ENCODE measurements at places on chromosomes 5 and 9.

DNA sequence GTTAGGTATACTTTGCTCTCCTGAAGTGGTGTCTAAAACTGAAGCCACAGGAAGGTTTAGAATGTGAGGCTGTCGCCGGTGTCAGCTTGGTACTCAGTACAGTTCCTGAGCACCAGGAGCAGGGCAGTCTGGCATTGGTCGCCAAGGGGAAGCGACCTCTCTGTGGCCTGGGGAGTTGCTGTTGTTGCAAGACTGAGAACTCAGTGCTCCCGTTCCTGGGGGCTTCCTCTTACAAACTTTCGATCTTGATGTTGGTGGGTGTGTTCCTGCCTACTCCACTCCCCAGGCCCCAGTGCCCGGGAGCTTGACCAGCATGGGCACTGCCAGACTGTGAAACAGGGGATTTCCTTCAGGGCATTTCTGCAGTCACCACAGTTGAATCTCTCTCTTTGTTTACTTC is 52.4 kb upstream of the PPARGC1B start:
- DNase-seq, result no peak

- no peak for DNase-seq
These were observed 59.9 kb upstream of the ZFR start for GRCh38 chr5:32504329-32504988.

DNA sequence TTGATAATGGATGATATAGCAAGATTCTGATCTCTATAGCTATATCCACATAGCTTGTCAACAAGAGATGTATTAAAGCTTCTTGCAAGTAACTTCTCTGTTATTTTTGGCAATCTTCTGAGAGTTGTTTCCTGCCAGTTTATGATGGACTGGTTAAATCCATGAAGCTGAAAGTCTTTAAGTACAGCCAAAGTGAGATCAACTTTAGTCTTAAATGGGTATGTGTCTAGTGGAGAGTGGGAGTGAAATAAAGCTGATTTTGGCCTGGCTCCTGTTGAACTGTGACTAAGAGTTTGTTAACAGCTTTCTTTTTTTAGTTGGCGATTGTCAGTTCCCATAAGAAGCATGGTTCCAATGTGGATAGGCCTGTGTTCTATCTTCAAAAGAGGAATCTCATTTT is 350.9 kb upstream of the PCSK5 start:
- DNase-seq, result no peak

DNA sequence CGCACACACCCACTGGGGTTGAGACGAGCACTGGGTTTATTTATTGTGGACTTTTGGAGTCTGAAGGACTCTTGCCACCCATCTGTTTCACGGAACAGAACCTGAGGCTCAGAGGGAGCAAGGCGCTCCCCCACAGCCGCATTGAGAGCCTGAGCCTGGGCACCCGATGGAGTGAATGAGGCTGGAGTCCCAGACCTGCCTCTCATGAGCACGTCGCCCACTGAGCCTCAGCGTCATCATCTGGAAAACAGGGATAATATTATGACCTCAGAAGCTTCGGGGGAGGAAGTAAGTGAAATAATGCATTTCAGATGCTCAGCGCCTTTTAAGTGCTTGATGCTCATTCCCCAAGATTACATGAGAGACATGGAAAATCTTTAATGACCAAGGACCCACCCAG is 5.5 kb downstream of the NEK6 start:
- no peak for DNase-seq

- DNase-seq, result no peak
These were observed 16.2 kb downstream of the CTNNAL1 start for GRCh38 chr9:108997112-108997511.

GRCh38 chr5:152869971-152870370 is 464.9 kb upstream of the NMUR2 start:
- DNase-seq, result no peak

DNA sequence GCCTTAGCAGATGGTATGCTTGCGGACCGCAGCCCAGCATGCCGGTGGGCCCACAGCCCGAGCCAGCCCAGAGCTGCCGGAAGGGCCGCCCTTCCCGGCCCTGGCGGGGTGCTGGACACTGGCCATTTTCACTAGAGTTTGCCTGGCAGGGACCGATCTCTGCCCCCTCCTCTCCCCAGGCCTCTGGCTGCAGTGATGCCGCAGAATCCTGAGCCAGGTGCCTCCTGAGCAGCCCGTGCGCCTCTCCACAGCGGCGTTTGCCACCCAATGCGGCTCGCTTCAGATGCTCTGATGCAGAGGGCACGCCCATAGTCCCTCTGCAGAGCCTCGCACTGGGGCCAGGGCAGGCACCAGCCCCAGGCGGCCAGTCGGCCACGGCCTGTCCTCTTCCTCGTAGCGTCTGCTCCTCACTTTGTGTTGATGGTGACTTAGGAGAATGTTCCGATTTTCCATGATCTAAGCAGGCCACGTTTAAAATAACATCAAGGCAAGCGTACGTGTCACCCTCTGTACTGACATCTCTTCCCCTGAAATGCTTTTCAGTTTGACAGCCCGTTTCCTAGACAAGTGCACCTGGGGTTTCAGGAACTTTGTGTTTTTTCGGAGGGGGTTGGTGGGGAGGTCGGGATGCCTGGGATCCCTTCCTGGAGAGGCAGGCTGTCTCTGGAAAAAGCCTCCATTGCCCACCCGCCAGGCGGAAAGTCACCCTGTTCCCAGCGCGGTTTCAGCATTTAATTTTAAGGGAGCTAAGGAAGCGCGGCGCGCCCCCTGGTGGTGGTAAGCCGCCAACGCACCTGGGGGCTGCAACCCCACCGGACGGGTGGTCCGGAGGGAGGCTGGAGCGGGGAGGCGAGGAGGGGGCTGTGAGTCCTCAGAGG is 29.8 kb upstream of the HMCN2 start:
- no peak for DNase-seq

GRCh38 chr5:164115420-164115819 is 610.0 kb downstream of the MAT2B start:
- no peak for DNase-seq

DNA sequence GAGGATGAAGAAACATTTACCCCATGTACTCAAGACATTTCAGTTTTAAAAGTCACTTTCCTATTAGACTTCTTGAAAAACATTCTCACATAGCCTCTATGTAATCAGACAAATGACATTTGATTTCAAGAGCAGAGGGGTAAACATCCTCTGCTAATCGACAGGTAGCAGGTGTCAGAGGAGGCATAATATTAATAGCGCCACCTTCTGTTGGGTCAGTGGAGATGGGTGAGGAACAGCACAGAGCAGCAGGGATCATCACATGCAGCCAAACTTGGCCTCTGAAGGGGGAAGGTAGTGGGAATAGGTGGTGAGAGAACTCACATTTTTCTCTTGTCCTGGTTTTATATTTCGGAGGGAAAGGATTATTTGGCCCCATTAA is 3.3 kb upstream of the LSM11 start:
- no peak for DNase-seq

GRCh38 chr5:136427426-136427825 is 62.1 kb upstream of the TRPC7 start:
- DNase-seq, result no peak

- no peak for DNase-seq
These were observed 73.1 kb downstream of the DIRAS2 start for GRCh38 chr9:90569511-90569910.

DNA sequence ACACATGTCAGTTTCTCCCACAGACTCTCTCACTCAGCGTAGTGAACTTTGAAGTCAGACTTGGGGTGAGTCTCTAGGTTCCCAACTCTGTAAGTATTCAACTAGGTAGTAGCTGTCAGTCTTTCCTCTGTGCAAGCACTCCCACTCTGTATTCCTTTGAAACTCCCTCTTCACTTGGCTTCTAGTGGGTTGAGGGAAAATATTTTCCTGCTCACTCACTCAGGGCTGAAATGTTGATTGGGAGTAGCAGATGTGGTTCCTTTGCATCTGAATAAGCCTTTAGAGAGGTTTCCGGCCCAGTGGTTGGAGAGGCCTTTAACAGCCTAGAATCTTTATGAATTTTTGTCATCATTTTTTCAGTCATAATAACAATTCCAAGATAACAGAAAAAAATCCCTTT is 18.1 kb upstream of the ARRDC3 start:
- DNase-seq, result no peak

- no peak for DNase-seq
These were observed at the start of gene FSTL4 for GRCh38 chr5:133612249-133612860. TSS of gene FSTL4 (minus strand) at chr5:133612541.

DNA sequence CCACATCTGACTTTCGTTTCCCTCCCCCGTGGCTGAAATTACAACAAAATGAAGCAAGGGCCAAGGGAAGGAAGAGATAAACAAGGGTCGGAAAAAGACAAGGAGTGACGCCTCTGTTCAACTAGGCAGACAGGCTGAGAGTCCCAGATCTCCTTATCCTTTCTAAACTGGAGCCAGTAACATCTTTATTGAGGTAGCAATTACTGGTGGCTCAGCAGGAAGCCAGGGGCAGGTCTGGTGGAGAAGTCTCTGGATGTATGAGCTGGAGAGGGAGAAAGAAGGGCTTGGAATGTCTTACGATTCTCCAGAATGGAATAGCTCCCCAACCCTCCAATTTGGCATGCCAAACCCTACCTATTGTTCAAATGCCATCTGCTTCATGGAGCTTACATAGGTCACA is 190.8 kb upstream of the BRINP1 start:
- no peak for DNase-seq

DNA sequence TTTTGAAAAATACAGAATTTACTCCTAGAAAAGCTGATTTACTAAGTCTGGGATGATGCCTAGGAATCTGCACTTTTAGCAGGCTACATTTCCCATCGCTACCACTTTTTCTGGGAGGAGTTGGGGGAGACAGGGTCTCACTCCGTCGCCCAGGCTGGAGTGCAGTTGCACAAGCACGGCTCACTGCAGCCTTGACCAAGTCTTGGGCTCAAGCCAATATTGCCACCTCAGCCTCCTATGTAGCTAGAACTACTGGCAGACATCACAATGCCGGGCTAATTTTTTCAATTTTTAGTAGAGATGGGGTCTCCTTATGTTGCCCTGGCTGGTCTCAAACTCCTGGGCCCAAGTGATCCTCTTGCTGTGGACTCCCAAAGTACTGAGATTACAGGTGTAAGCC is 85.9 kb downstream of the NR6A1 start:
- no peak for DNase-seq

DNA sequence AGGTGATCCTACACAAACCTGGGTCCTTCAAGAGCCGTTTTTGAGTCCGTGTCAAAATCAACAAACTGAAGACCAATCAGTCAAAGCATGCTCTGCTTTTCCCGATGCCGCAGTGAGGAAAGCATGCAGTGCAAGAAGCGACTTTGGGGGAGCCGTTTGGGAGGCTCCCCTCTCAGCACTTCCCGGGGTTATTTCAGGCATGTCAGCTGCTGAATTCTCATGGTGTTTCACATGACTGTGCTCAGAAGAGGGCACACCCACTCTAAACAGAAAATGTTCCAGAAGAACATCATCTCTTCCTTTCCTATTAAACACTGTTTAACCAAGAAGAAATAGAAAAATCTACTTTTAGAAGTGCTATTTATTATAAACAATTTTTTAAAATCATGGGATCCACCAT is 125.5 kb downstream of the EPB41L4A start:
- DNase-seq, result no peak

DNA sequence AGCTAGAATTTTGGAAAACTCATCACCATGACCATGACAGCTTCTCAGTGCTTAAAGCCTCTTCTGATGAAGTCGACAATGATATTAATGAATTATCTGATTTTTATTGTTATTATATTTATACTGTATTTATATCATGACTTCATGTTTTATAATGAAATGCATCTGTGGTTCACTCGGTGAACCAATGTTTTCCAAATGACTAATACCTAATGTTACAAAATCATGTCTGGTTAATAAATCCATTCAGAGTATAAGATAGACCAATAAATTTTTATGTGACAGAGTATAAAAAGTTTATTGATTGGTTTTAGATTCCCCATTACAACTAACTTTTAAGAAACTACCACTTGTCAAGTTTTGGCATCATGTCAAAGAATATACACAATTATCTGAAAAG is 416.5 kb downstream of the MLLT3 start:
- DNase-seq, result no peak

DNA sequence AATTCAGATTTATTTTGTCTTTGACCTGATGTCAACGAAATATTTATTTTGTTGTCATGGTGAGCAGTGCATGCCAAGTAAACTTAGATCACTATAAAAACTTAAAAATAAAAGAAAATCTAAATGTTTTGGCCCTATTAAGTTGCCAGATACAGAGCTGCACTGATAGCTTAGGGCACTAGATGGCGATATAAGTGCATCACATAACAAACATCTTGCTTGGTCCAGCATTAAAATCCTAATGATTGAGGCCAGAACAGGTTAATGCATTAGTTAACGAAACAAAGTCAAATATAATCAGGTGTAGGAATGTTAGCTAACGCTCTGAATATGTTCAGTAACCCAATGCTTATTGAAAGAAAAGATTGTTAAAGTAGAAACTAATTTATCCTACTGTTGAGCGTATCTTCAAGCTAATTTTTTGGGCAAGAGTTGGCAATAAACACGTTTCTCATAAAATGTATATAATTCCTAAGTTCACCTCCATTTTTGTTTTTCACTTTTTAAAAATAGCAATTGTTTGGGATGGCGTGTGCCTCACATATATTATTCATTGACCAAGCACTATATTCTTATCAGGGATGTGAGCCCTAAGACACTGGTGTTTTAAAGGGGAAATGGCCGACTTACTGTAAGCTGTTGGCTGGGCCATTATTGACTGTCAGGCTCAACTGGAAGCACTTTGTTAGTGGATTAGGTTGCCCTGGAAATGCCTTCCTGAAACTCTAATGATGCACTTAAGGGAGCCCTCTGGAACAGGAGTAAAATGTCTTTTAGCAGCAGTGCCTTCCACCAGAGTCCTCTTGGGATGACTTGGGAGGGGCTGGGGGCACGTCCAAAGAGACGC is 33.3 kb downstream of the KCTD16 start:
- peak; percentile 40 for DNase-seq

DNA sequence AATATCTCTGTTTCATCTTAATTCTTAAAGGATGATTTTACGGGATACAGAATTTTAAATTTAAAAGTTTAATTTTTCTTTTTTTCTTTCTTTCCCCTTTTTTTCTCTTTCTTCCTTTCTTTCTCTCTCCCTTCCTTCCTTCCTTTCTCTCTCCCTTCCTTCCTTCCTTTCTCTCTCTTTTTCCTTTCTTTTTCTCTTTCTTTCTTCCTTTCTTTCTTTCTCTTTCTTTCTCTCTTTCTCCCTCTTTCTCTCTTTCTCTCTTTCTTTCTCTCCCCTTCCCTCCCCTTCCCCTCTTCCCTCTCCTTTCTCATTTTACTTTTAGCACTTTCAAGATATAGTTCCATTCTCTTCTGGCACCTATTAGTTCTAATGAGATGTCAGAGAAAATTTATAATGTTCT is 61.4 kb upstream of the ADRB2 start:
- no peak for DNase-seq

DNA sequence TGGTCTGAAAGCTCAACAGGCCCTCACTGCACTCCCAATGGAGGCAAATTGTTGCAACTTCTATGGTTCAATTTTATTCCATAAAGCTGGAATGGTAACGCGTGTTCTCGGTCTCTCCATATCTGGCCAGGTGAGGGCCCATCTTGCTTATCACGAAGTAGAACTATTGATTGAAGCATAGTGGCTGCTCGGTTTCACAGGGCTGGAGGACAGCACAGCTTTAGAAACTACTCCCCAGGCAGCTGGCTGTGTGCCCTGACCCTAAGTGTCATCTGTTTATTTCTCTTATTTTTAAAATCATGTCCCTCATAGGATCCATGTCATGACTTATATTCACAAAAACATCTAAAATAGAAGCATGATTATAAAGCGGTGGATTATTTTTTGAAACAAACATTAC is 223.4 kb downstream of the NPR3 start:
- no peak for DNase-seq
